ENCODE measurements at places on chromosomes 2 and 18.

DNA sequence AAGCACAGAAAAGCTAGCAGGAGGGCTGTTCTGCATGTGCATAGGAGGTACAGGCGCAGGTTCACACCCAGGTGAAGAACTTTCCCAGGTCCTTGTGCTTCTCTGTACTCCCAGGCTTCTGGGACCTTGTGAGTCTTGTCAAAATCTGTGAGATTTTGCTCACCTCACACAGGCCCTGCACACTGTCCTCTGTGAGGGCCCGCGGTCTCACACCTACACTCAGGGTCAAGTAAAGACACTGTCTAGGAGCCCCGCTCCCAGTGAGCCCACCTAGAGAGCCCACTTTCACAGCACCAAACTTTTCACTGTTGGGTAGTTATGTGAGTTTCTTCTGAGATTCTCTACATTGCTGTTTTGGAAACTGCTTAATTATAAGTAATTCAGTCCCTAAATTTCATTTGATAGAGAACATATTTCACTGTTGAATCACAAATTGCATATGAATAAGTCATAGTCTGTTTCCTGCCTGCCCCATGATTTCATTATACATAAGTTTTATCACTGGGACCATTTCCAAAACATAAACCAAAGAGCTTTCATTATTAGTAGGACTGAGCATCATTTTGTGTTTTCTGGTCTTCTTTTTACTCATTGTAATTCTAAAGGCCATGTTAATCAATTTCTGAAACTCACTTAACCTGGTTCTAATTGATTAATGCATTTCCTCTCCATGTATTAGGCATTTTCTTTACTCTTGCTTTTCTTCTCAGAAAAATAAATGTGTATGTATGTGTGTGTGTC, 234.2 kb upstream of the SPOPL start:
- DNase-seq, result no peak

DNA sequence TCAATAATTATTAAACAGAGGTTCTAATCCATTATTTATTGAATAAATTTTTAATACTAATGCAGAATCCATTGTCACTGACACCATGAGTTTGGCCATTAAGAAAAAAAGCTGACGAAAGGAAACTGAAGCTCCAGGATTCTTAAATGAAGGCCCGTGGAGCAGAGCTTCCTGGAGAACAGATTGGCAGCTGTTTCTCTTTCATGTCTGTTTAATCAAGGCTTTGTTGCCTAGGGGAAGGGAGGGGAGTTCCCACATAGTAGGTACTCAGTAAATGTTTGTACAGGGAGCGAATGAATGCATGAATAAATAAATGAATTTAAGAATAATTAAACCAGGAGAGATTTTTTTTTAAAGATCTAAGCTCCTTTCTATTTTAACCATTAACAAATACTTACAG, 315.1 kb upstream of the KLHL29 start:
- DNase-seq, result no peak

GRCh38 chr2:183063083-183063482, 15.5 kb upstream of the DUSP19 start:
- no peak for DNase-seq

DNA sequence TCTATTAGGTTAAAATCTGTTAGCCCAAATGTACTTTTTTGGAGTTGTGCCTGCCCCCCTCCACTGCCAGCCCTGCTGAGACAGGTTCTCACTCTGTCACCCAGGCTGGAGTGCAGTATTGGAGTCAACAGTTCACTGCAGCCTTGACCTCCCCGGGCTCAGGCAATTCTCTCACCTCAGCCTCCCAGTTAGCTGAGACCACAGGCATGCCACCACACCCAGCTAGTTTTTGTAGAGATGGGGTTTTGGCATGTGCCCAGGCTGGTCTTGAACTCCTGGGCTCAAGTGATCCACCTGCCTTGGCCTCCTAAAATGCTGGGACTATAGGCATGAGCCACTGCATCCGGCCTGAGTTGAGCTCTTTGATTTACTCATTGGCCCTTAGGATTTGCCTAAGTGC, 110.7 kb downstream of the ICA1L start:
- DNase-seq, result no peak

DNA sequence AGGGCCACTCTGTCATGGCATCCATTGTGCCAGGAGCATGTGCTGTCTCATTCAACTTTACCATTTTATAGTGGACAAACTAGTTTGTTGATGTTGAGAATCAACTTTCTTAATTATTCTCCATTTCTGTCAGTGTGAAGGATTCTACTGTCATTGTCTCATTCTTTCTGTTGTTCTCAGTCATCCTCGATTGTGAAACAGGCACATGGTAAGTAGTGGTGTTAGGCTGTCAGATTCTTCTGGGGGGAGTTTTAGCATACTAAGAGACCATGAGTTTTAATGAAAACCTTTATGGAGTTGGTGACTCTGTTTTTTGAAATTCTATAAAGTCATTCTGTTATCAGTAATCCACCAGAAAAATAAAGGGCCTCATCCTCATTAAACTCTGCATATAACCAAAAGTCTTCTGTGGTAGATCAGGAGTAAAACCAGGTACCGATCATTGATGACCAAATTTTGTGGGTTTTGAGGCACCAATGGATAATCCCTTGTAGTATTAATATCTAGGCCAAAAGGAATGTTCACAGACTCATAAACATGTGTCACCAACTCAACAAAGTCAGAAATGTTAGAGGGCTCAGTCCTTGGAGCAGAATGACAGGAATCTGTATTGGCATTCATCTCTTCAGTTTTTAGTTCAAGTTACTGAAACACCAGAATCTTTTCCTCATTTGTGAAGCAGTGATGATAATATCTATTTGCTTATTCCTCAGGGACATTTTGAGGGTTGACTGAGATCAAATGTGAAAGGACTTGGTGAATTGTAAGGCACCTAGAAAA, 73.2 kb downstream of the CERS6 start:
- DNase-seq, result no peak
